Stimulated activated CD4-positive, alpha-beta T cell treated with anti-CD3 and anti-CD28 coated beads, Interleukin-1b, Interleukin-23, amount 100 ng/mL, for 4 hours (primary cell): ENCODE measurements at places on chromosomes 16 and 17.

DNA sequence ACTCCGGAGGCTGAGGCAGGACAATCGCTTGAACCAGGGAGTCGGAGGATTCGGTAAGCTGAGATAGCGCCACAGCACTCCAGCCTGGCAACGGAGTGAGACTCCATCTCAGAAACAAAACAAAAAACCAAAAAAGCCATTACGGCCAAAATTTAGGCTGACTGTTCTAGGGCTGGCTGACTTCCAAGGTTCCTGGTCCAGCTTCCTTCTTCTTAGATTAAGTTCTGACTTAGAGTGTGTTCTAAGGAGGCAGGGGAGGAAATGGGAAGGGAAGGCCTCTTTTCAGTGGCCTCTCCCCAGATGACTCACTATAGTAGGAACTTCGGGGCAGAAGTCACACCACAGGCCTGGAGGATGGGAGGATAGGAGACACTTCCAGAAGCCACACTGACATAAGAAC, 27.7 kb upstream of the CLEC18B start:
- no peak for DNase-seq

GRCh38 chr17:46026166-46027047, 27.4 kb downstream of the STH start:
- DNase-seq = no peak

DNA sequence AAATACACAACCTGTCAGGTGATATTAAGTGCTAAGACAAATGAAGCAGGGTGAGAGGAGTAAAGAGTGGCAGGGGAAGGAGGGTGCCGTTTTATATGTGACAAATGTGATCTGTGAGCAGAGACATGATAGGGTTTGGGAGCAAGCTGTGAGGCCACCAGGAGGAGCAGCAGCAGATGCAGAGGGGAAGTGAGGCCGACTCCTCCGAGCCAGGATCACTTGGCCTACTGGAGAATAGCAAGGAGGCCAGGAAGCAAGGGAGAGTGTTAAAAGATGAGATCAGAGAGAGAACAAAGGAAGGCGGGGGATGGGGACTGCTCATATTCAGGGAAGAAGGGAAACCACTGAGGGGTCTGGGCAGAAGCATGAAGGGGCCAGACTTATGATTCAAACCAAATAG, 129.4 kb downstream of the TANGO6 start:
- no peak for DNase-seq

- DNase-seq = no peak
Measured at GRCh38 chr17:61496174-61496956, 44.1 kb downstream of the TBX4 start.
